ENCODE measurements at places on chromosomes 7 and 10.

DNA sequence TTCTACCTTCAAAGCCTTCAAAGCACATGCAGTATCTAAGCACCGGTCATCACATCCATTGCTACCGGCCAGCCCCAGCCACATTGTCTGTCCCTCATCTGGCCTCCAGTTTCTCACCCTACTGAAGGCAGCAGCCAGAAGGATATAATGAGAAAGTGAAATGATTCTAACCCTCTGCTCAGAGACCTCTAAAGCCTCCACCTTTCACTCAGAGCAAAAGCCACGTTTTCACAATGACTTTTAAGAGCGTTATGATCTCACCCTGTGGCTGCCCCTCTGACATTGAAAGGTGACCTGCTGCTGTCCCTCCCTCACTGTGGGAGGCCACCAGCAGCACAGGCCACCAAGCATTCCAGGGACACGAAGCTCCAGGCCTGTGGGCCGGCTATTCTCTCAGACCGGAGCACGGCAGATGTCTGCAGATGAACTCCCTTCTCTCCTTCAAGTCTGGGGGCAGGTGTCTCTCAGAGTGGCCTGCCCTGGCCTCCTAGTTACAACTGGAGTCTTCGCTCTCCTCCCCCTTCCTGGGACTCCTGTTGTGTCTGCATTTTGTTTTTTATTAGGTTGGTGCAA, 94.9 kb upstream of the EEPD1 start:
- no peak for DNase-seq

GRCh38 chr7:136693166-136694119, 175.0 kb upstream of the CHRM2 start:
- DNase-seq, result no peak

DNA sequence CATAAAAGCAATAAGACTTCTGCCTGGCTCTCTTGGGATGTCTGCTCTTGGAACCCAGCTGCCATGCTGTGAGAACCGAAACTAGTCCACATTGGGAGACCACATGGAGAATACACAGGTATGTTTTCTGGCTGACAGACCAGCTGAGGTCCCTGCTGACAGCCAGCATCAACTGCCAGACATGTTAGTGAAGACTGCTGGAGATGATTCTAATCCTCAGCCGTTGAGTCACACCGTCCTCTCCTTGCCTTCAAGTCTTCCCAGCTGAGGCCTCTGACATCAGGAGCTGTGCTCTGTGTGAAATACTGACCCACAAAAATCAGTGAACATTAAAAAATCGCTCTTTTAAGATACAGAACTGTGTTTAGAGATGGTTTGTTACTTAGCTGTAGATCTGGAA, 36.9 kb upstream of the AGR2 start:
- no peak for DNase-seq

GRCh38 chr7:50558294-50559053, 6.7 kb downstream of the DDC start:
- no peak for DNase-seq

- DNase-seq, result no peak
Measured at GRCh38 chr10:132418527-132419416, 21.8 kb downstream of the PWWP2B start.

DNA sequence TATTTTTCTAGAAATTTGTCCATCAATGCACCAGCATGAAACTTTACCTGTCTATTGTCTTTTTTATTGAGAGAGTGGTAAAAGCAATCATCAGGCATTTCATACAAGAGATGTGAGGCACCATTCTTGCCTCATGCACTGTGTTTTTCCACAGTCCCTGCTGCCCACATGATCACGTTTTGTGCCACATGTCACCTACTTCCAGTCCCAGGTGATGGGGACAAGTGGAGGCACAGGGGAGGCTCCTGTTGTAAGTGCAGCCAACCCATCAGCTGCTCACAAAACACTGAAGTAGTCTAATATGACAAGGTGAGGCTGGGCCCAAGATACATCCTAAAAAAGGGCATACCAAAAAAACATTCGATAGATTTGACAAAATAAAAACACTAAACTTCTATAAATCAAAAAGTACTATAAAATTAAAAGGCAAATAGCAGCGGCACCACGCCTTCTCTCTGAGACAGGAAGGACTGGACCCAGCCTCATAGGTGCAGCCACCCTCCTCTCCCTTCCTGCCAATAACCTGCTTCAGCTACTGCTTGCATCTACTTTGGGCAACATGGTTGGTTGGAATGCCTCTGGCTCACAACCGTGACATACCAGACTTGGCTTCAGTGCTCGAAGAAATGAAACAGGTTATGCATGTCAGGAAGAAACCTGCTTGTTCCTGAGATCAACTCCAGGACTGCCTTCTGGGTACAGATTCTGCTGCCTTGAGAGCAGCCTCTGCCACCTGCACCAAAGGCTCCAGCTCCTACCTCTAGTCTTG, 2.3 kb downstream of the ZC3HAV1L start:
- no peak for DNase-seq

GRCh38 chr10:31799181-31799580, 129.4 kb downstream of the ARHGAP12 start:
- no peak for DNase-seq

DNA sequence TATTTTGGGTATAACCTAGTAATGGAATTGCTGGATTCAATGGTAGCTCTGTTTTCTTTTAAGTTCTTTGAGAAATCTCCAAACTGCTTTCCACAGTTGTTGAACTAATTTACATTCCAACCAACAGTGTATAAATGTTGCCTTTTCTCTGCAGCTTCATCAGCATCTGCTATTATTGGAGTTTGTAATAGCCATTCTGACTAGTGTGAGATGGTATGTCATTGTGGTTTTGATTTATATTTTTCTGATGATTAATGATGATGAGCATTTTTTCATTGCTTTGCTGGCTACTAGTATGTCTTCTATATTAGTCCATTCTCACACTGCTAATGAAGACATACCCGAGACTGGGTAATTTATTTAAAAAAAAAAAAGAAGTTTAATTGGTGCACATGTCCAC, 248.6 kb upstream of the MAGI2 start:
- no peak for DNase-seq

DNA sequence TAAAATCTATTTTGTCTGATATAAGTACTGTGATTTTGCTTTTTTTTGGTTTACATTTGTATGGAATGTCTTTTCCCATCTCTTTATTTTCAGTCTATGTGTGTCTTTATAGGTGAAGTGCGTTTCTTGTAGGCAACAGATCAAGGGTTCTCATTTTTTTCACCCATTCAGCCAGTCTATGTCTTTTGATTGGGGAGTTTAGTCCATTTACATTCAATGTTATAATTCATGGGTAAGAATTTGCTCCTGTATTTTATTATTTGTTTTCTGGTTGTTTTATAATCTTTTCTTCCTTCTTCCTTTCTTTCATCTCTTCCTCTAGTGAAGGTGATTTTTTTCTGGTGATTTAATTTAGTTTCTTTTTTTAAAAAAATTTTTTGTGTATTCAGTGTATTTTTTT, 104.8 kb upstream of the TMEM229A start:
- DNase-seq, result no peak

- no peak for DNase-seq
Measured at GRCh38 chr10:131881104-131881880, 19.5 kb upstream of the PPP2R2D start.

- no peak for DNase-seq
Measured at GRCh38 chr7:120729245-120729644, 128.7 kb downstream of the TSPAN12 start.

GRCh38 chr10:12444981-12445700, 95.8 kb downstream of the CAMK1D start:
- DNase-seq, result no peak

DNA sequence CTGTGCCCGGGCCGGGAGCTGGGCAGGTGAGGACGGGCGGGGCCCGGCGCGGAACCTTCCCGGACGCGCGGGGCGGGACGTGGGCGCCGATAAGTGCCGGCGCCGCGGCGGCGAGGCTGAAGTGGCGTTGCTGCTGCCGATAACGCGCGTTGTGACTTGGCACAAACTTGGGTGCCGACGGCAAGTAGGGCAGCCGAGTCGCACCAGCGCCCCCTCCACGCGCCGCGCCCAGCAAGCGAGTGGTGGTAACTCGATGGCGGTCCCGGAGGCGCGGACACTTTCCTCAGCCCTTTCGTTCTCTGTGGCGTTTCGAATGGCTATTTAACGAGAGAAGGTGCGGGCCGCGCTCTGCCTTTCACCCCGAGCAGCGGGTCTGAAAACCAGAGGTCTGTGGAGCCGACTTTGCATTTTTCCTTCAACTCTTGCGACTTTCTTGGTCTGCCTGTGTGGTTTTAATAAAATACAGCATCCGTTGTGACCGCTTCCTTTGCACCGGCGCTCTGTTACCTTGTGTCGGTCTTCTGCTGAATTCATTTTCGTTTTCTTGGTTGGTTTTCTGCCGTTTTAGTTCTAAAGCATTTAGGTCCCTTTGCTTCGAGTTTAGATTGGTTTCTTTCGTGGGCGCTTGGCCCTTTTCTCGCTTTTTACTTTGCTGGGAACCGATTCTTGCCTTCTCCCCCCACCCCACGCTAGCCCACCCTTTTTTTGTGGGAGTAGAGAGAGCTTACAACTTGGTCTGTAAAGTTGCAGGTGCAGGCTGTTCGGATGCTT, 701 bp downstream of the STK17A start:
- peak; percentile 66 for DNase-seq

DNA sequence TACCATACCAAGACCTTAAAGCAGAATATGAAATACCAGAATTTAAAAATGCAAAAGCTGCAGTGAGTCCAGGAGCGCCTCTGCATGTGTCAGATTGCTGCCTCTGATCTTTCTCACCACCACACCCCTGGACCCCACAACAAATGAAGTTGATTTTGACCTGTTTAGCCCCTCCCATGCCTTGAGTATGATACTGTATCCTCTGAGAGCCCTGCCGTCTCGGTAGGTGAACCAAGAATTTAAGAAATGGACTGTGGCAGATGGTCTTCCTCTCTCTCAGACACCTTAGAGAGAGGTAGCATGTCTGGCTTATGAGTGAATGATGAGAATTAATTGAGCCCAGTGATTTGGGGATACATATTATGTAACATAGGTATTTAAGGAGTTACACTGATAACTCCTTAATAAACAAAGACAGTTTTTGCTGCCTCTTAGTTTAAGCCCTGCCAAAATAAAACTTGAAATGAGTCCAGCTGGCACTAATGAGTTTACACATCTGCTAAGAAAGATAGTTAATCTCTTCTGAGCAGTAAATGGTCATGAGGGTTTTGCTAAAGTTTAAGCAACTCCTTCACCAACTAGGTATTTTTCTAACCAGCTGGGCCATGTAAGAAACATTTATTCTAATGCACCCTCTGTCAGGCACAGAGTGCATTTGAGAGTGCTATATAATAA, 4.5 kb upstream of the TFPI2 start:
- no peak for DNase-seq

GRCh38 chr7:105682341-105683060, 101.2 kb upstream of the EFCAB10 start:
- no peak for DNase-seq

DNA sequence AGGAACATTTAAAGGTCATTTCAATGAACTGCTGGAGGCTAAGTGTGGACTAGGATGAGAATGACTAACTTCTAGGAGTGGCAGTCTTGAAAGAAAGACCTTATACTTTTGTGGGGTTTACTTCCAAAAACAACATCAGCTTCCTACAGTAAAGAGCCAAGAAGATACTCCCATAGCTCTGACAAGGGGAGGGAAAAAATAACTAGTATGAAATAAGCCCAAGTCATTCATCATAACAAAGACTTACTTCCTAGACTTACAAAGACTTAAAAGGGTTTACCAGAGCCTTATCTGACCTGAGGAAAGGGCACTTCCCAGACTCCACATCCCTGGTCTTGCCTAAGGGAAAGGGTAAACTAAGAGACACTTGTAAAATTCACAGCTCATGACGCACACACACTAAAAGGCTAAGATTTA, 31.7 kb downstream of the ARHGAP12 start:
- no peak for DNase-seq

DNA sequence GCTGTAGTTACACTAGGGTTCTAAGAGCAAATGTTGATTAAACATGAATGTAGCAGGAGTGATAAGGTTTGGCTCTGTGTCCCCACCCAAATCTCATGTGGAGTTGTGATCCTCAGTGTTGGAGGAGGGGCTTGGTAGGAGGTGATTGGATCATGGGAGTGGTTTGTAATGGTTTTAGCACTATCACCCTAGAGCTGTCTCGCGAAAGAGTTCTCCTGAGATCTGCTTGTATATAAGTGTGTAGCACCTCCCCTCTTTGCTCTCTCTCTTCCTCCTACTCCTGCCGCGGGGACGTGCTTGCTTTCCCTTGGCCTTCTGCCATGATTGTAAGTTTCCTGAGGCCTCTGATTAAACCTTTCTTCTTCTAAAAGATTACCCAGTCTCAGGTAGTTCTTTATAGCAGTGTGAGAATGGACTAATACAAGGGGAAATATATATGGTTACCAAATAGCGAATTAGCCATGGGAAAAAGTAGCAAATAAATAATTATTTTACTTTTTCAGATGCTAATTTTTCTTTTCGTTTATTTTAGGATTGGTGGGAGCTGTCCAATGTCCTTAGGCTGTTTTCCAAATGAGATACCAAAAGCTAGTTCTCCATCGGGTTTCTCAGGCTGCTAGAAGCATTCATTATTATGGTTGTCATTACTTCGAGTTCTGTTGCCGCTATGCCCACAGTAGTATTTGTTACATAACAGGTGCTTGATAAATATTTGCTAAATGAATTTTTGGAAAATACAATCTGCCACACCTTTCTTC, 58.7 kb downstream of the PTEN start:
- DNase-seq, result no peak

DNA sequence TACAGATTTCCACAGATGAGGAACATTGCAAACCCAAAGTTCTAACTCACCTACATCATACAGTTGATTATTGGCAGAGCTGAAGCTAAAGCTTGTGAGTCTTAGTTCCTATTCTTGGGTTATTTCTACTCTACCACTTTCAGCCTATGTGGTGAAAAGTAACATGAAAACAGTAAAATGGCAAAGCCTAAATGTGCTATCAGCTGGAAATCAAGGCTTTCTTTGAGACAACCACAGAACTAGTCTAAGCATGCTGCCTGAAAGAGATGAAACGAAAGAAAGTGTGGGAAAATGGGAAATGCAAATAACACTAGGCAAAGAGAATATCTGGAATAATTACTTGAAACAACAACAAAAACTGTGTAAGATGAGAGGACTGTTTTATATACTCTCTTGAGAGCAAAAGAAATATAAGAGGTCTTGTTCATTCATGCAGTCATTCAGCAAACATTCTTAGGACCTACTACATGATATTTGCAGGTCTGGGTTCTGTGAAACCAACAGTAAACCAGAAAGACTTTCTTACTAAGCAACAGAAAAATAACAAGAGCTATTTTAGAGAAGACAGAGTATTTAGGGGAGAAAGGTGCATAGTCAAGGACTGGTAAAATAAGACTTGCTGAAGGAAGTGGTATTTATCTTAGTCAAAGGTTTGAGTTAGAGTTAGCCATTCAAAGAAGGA, 437.1 kb downstream of the HTR7 start:
- DNase-seq, result no peak

DNA sequence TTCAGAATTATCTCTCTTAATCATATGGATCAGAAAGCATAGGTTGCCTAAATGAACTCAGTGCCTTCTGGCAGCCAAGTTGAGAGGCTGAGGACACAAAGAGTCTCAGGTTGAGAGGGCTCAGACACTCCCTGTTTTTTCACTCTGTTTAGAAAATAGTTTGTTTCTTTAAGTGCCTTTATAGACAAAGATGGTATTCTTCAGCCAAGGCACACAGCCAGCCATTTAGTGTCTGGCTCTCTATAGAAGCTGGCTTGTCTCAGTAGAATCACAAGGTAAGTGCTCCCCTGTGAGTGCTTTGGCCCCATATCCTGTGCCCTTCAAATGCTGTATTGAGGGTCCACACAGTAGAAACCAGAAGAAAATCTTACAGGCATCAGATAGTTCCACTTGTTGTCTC, 3.6 kb downstream of the GPR158 start:
- DNase-seq, result no peak
